ENCODE measurements at places on chromosomes 2 and 18. TPM values are rescaled to one million over a fixed set of nuclear protein-coding genes. Genes with fewer than 3 reads are reported as not detected.
A peak's percentile ranks its signal among the peaks of the same experiment; 100 is the strongest.

The TLX2 gene
- total RNA-seq, result not detected

DNA sequence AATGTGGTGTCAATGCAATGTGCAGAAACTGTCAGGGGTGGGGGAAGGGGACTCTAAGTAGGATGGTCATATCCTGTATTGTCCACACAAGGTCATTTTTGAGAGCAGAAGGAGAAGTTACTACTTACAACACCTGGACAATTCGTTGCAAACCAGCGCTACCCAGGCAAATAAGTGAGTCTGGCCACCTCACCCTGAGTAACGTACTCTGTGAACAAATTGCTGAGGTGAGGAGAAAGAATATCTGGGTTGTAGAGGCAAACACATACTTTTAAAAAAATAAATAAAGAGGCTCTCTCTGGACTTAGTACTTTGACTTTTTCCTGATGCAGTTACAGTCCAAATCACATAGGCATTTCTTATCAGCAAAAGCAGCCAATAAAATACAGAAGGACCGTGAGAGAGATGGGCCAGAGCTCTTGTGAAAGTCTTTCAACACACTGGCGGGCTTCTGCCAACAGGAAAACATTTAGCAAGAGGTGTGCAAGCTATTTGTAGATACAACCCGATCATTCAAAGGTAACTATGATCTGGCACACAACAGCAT, 268.2 kb upstream of the ID2 start:
- peak; percentile 72 for DNase-seq

The COQ10B gene
- total RNA-seq, result 18.6 TPM

DNA sequence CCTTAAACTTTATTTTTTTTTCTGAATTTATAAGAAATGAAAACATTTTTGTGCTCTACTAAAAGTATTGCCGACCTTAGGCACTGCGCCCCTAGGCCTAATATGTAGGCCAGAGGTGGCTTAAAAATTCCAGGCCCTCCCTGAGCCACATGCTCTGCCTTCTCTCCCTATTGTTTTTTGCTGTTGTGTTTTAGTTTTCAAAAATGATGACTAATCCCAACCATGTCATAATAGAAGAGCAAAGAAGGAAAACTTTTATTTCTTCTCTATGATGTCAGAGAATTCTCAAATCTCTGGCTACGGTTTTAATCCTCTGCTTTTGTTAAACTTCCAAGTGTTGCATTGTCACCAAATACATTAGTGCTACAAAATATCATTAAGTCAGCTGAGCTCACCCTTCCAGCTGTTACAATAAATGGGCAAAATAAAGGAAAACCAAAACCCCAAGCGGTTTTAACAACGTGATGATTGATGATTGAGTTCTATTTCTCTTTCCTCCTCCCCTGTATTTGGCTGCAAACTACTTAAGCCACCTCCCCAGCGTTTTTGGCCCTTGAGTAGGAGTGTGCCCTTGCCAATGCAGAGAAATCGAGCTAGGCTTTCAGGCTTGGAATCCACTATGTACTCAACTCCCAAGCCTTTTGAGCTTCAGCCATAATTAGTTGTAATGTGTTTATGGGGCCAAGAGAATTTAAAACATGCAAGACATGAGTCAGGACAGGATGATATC, 163.5 kb upstream of the POU3F3 start:
- no peak for DNase-seq

GRCh38 chr2:172011812-172012575, 12.2 kb downstream of the METAP1D start:
- DNase-seq, result no peak

DNA sequence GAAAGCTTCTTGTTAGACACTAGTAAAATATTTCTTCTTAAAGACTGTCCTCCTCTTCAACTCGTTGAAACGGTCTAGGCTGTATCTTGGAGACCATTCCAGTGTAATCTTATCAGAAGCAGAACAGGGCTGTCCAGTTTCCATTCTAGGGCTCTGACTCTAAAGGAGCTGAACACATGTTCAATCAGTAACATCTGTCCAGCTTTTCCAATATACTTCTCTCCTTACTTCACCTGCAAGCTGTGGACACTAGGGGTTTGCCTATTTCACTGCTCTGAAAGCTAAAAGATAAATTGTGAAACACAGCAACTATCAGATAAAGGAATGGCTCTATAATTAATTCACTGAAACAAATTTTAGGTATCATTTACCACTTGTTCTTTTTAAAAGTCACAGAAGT, 73.8 kb downstream of the ZNF385B start:
- no peak for DNase-seq

- DNase-seq, result no peak
Observed at GRCh38 chr2:26273501-26273900, 28.8 kb downstream of the HADHB start.

All from right lobe of liver (tissue), 6 donors.